ENCODE measurements at places on chromosomes 3 and 15. TPM values are rescaled to one million over a fixed set of nuclear protein-coding genes. Genes with fewer than 3 reads are reported as not detected.

SLC35G2 gene
- 33.0 TPM for total RNA-seq

CDHR4 gene
- total RNA-seq = 0.23 TPM

CDCP1 gene
- total RNA-seq = 0.23 TPM

CFAP100 gene
- total RNA-seq = 6.5 TPM

KCNMB2 gene
- 42.4 TPM for total RNA-seq

LRRC2 gene
- 1.2 TPM for total RNA-seq

COLQ gene
- total RNA-seq = 2.5 TPM

SLC27A2 gene
- 6.2 TPM for total RNA-seq

ZNF592 gene
- 7.2 TPM for total RNA-seq

ACKR4 gene
- not detected for total RNA-seq

VPS39 gene
- 56.5 TPM for total RNA-seq

COL6A6 gene
- 1.2 TPM for total RNA-seq

AGBL1 gene
- total RNA-seq = 3.0 TPM

SYNPR gene
- 105 TPM for total RNA-seq

CHRFAM7A gene
- 14.8 TPM for total RNA-seq

TMEM40 gene
- not detected for total RNA-seq

ZNF148 gene
- 81.4 TPM for total RNA-seq

THRB gene
- total RNA-seq = 11.1 TPM

CCR4 gene
- total RNA-seq = not detected

CD96 gene
- not detected for total RNA-seq

CPA3 gene
- 1.6 TPM for total RNA-seq

EPHA6 gene
- 83.7 TPM for total RNA-seq

BNC1 gene
- total RNA-seq = not detected

ROPN1B gene
- total RNA-seq = 3.2 TPM

SCN11A gene
- 0.46 TPM for total RNA-seq

GREM1 gene
- under 0.01 TPM for total RNA-seq

PEAK1 gene
- total RNA-seq = 36.9 TPM

BSN gene
- 11.5 TPM for total RNA-seq

SERINC4 gene
- total RNA-seq = 0.23 TPM

PSTPIP1 gene
- 0.23 TPM for total RNA-seq

OIP5 gene
- 3.9 TPM for total RNA-seq

OXSM gene
- total RNA-seq = 11.1 TPM

RTP3 gene
- total RNA-seq = not detected

CNTN6 gene
- 35.1 TPM for total RNA-seq

APPL1 gene
- total RNA-seq = 141 TPM

TTC21A gene
- total RNA-seq = 3.2 TPM

ESYT3 gene
- 4.4 TPM for total RNA-seq

ZNF445 gene
- 38.1 TPM for total RNA-seq

TMIE gene
- 1.6 TPM for total RNA-seq

CD200R1L gene
- not detected for total RNA-seq
